ENCODE measurements at places on chromosomes 11 and 22. TPM values are rescaled to one million over a fixed set of nuclear protein-coding genes. Genes with fewer than 3 reads are reported as not detected.
A peak's percentile ranks its signal among the peaks of the same experiment; 100 is the strongest.

DNA sequence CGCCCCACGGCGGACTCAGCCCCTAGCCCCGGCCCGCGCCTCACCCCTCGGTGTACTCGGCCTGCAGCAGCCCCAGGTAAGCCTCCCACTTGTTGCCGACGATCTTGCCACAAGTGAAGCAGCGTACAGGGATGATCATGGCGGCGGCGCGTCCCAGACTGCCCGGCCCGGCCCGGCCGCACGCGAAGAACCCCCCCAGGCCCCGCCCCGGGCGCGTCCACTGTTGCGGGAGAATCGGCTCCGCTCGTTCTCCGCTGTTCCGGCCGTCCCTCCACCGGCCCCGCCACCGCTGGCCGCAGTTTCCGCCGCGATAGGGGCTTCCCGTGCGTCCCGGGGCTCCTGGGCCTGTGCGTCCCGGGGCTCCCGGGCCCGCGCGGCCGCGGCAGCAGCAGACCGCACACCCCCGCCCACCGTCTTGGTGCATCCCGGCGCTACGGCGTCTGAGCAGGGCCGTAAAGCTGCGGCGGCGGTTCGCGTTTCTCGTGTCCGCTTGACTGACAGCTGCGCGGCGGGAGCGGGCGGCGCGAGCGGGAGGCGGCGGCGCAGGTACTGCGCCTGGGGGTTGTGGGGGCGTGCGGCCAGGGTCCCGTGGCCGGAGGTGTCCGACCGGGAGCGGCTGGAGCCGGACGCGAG is at the start of the genes POLR2L and TSPAN4:
POLR2L (minus strand) TSS at position 160 of the 633 bp plus-strand sequence; CDS start at position 139, 21 bp downstream.
TSPAN4 (plus strand) TSS at position 483 of the 633 bp plus-strand sequence. CDS start 7,453 bp downstream, outside the sequence.
- peak within 1 kb of the TSS; percentile 99 for H3K27ac ChIP-seq
- H3K36me3 ChIP-seq: peaks cover 37% of the 10 kb centered on the region
- H3K27me3 ChIP-seq: no peaks in the 10 kb centered on the region
- H3K4me1 ChIP-seq: peaks cover 15% of the 10 kb centered on the region
- H3K4me3 ChIP-seq: peak within 1 kb of the TSS; percentile 88

DNA sequence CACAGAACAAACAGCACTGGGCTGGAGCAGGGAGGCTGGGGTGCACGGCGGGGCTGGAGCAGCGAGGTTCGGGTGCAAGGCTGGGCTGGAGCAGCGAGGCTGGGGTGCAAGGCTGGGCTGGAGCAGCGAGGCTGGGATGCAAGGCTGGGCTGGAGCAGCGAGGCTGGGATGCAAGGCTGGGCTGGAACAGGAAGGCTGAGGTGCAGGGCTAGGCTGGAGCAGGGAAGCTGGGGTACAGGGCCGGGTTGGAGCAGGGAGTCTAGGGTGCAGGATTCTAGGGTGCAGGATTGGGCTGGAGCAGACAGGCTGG is 198.5 kb downstream of the BRD1 start:
- H3K4me3 ChIP-seq: no peak overlapping the region
- no peak for DNase-seq
- no peak overlapping the region for H3K27ac ChIP-seq
- no peaks in the 10 kb centered on the region for H3K36me3 ChIP-seq
- H3K27me3 ChIP-seq: no peaks in the 10 kb centered on the region

DNA sequence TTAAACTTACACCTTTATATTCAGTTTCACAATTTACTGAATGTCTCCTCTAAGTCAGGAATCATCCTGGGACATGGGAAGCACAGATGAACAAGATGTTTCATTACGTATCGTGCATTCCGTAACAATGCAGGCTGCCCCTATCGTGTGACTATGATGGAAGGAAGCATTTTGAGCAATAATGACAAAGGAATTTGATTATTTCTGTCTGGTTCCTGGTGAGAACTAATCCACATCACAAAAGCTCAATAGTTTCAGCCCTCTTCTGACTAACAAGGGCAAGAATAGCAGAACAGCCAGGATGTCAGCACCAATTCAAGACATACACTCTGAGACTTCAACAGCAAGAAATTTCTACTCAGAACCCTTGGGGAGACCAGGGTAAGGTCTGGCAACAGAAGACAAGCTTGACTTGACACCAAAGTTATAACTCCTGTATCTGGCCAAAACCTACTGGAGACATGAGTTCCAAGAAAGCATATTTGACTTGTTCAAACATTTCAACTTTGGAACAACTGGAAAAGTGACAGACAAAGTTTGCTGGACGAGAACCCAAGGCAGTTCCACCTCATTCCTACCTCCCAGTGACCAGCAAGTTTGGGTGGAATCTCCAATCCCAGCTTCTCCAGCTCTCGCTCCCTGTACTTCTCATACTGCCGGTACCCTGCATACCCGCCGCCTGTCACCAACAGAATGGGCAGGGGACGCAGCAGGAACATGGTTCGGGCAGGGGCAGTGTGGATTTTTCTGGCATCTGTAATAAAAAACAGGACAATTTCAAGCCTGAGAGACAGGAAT is 14.3 kb downstream of the PISD start:
- H3K36me3 ChIP-seq: peaks cover 47% of the 10 kb centered on the region
- no peak overlapping the region for H3K4me3 ChIP-seq
- H3K27ac ChIP-seq: no peak overlapping the region

- H3K27me3 ChIP-seq: peaks cover 13% of the 10 kb centered on the region
- peak; percentile 31 for DNase-seq
- H3K36me3 ChIP-seq: no peaks in the 10 kb centered on the region
- H3K27ac ChIP-seq: no peak overlapping the region
- peaks cover 5% of the 10 kb centered on the region for H3K4me1 ChIP-seq
These were observed 144.6 kb downstream of the SNX19 start for GRCh38 chr11:130771708-130772107.

DNA sequence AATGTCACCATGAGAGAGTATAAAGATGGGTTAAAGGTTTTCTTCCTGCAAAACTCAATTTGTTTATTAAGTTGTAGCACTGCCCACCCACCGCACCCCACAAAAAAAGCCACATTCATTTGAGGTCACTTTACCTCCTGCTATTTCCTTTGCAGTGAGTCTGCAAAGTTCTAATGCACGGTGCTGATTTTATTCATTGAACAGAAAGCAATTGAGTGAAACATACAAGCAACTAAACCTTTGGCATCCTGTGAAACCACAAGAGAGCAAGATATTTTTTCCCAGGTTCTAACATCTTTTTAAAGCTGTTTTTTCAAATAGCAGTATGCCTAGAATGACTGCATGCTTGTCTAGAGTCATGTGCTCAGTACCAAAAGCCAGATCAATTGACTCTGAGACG is 39.0 kb downstream of the RRAS2 start:
- no peak overlapping the region for H3K27ac ChIP-seq
- H3K36me3 ChIP-seq: no peaks in the 10 kb centered on the region
- H3K4me1 ChIP-seq: no peaks in the 10 kb centered on the region
- no peak overlapping the region for H3K4me3 ChIP-seq
- H3K27me3 ChIP-seq: no peaks in the 10 kb centered on the region

GRCh38 chr11:33692013-33692504 is 8.6 kb downstream of the C11orf91 start:
- H3K4me3 ChIP-seq: no peak overlapping the region
- peak overlapping the region; percentile 74 for H3K27ac ChIP-seq
- H3K4me1 ChIP-seq: peaks cover 19% of the 10 kb centered on the region
- DNase-seq: no peak
- no peaks in the 10 kb centered on the region for H3K36me3 ChIP-seq
- H3K27me3 ChIP-seq: no peaks in the 10 kb centered on the region

- H3K27me3 ChIP-seq: peaks cover 14% of the 10 kb centered on the region
- DNase-seq: peak; percentile 82
- peak overlapping the region; percentile 69 for H3K4me3 ChIP-seq
- peaks cover 4% of the 10 kb centered on the region for H3K4me1 ChIP-seq
- H3K36me3 ChIP-seq: no peaks in the 10 kb centered on the region
These were observed 12.3 kb downstream of the STARD10 start for GRCh38 chr11:72781313-72782080.

GRCh38 chr11:105923807-105924206 is 98.2 kb downstream of the MSANTD4 start:
- no peak overlapping the region for H3K4me3 ChIP-seq
- H3K27ac ChIP-seq: no peak overlapping the region
- no peak for DNase-seq
- H3K36me3 ChIP-seq: no peaks in the 10 kb centered on the region
- H3K4me1 ChIP-seq: no peaks in the 10 kb centered on the region
- no peaks in the 10 kb centered on the region for H3K27me3 ChIP-seq

GRCh38 chr22:48217596-48217995 is 1455.1 kb downstream of the TBC1D22A start:
- H3K27me3 ChIP-seq: no peaks in the 10 kb centered on the region
- no peaks in the 10 kb centered on the region for H3K4me1 ChIP-seq
- H3K4me3 ChIP-seq: no peak overlapping the region
- DNase-seq: no peak

DNA sequence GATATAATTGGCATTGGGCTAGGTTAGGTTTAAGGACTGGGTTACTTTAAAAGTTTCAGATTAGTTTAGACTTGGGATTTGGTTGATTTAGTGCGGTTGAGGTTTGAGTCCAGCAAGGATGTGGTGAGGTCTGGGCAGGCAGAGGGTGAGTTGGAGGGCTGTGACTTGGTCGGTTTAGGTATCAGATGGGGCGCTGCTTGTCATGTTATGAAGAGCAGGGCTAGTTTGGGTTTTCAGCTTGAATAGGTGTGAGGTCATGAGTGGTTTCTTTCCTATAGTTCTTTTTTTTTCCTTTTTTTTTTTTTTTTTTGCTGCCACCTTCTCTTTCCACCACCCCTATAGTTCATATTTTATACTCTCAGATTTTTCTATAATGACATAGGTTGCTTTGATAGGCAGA is 4.8 kb downstream of the CLCF1 start:
- peak; percentile 22 for DNase-seq
- no peaks in the 10 kb centered on the region for H3K36me3 ChIP-seq
- no peak overlapping the region for H3K4me3 ChIP-seq
- no peak overlapping the region for H3K27ac ChIP-seq
- no peaks in the 10 kb centered on the region for H3K27me3 ChIP-seq

GRCh38 chr11:62464655-62465054 is 45.8 kb downstream of the SCGB1A1 start:
- no peak for DNase-seq
- H3K4me1 ChIP-seq: peaks cover 3% of the 10 kb centered on the region
- no peak overlapping the region for H3K4me3 ChIP-seq

DNA sequence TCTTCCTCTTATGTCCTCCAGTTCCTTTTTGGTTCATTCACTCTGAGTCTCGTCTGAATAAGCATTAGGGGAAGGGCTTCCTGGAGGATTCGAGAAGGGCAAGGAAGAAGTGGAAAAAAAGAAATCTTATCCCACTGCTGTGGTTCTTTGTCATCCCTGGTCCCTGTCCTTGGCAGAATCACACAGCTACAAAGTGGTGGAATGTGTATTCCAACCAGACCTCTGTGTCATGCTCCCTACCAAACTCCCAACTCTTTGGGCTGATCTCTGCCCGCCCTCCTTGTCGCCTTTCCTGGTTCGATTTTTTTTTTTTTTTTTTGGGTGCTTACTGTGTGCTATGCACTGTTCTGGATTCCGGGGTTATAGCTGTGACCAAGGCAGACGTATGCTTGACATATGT is 61.0 kb downstream of the TEAD1 start:
- H3K36me3 ChIP-seq: peaks cover 5% of the 10 kb centered on the region
- no peaks in the 10 kb centered on the region for H3K27me3 ChIP-seq
- H3K27ac ChIP-seq: no peak overlapping the region
- H3K4me3 ChIP-seq: no peak overlapping the region
- peaks cover 24% of the 10 kb centered on the region for H3K4me1 ChIP-seq

GRCh38 chr22:26174280-26174679 is 5.0 kb downstream of the SEZ6L start:
- H3K4me3 ChIP-seq: no peak overlapping the region
- no peak overlapping the region for H3K27ac ChIP-seq
- peaks cover 5% of the 10 kb centered on the region for H3K36me3 ChIP-seq
- DNase-seq: peak; percentile 91
- peaks cover 4% of the 10 kb centered on the region for H3K4me1 ChIP-seq

GRCh38 chr22:29704528-29705285 is 15.1 kb upstream of the CABP7 start:
- peaks cover 9% of the 10 kb centered on the region for H3K27me3 ChIP-seq
- H3K4me1 ChIP-seq: peaks cover 24% of the 10 kb centered on the region
- H3K36me3 ChIP-seq: no peaks in the 10 kb centered on the region
- no peak overlapping the region for H3K4me3 ChIP-seq

DNA sequence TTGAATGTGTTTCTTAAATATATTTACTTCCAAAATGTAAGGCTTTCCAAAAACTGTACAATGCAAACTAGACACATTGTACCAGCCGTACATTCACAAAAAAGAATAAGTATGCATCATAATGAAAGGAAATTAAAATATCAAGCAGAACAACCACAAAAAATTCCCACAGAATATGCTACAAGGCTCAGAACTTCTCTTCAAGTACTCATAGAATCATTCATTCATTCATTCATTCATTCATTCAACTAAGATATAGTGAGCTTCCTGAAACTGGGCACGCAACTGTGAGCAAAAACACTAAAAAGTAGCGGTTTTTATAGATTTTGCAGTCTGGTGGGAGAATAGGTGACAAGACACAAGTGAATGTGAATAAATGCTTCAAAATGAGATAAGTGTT is 690.1 kb downstream of the KCNA4 start:
- no peak overlapping the region for H3K27ac ChIP-seq
- H3K27me3 ChIP-seq: no peaks in the 10 kb centered on the region
- no peaks in the 10 kb centered on the region for H3K4me1 ChIP-seq
- no peak for DNase-seq
- no peak overlapping the region for H3K4me3 ChIP-seq

- H3K4me3 ChIP-seq: no peak overlapping the region
- H3K4me1 ChIP-seq: no peaks in the 10 kb centered on the region
- no peaks in the 10 kb centered on the region for H3K27me3 ChIP-seq
- DNase-seq: no peak
- H3K27ac ChIP-seq: no peak overlapping the region
These were observed 45.3 kb downstream of the PPARA start for GRCh38 chr22:46195487-46196165.

GRCh38 chr22:22157348-22157725 is 87.2 kb upstream of the VPREB1 start:
- no peaks in the 10 kb centered on the region for H3K36me3 ChIP-seq
- H3K4me3 ChIP-seq: no peak overlapping the region
- H3K4me1 ChIP-seq: no peaks in the 10 kb centered on the region
- peaks cover 73% of the 10 kb centered on the region for H3K27me3 ChIP-seq
- H3K27ac ChIP-seq: no peak overlapping the region
- no peak for DNase-seq

- no peaks in the 10 kb centered on the region for H3K27me3 ChIP-seq
- H3K27ac ChIP-seq: no peak overlapping the region
- no peaks in the 10 kb centered on the region for H3K36me3 ChIP-seq
These were observed 65.7 kb upstream of the DDI1 start for GRCh38 chr11:103970701-103971249.

The OR8G1 gene
- total RNA-seq: 0.11 TPM

The IGSF22 gene
- total RNA-seq: 0.61 TPM

The CHADL gene
- 1.3 TPM for total RNA-seq

The HSPB2 gene
- not detected for total RNA-seq

The KCTD14 gene
- 11.9 TPM for total RNA-seq

The RAB39A gene
- 6.2 TPM for total RNA-seq

The TPBGL gene
- total RNA-seq: 0.14 TPM

The DDI1 gene
- total RNA-seq: not detected

The FBLN1 gene
- 197 TPM for total RNA-seq
